ENCODE measurements at places on chromosomes 13 and 19.

- peak; percentile 54 for DNase-seq
Observed at GRCh38 chr13:94656766-94657165, 55.1 kb downstream of the GPR180 start.

GRCh38 chr13:50275392-50276063, 260.3 kb downstream of the KCNRG start:
- DNase-seq, result no peak

GRCh38 chr19:14333101-14333871, 48.0 kb upstream of the ADGRE5 start:
- peak; percentile 90 for DNase-seq

- no peak for DNase-seq
Observed at GRCh38 chr13:69579351-69579750, 528.3 kb upstream of the ATXN8OS start.

GRCh38 chr19:55146078-55146704, 2.8 kb downstream of the TNNT1 start:
- peak; percentile 86 for DNase-seq

DNA sequence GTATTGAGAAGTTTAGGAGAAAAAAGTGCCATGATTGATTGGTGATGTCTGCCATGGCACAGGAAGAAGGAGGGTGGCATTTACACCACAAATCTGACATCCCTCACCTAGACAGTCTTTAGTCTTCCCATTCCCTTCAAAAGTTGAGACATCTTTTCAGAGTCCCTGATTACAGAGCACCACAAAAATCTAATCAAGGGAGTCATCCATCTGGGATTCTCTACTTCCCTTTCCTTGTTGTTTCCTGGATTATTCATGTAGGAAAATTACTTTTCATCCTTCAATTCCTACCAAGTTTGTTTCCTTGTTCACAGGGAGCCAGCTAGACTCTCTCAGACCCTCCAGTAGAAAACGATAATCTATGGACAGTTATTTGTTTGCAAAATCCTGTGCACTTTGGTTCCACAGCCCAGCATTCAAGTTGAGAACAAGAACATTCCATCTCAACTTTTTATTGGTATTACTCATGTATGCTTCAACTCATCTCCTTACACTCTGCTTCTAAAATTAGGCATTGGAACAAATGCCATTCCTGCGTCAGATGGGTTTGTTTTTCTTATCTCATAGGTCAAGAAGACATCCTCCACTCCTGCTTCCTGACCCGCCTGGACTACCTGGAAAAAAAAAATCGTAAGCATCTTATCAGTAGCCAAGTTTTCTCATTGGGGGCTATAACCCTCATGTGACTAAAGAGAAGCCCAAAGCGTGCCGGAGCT, 259.9 kb downstream of the FOXO1 start:
- peak; percentile 52 for DNase-seq

- peak; percentile 82 for DNase-seq
Observed at GRCh38 chr19:11457115-11457514, 21.7 kb downstream of the PRKCSH start.

- DNase-seq, result no peak
Observed at GRCh38 chr13:27962128-27962841, 6.8 kb downstream of the CDX2 start.

DNA sequence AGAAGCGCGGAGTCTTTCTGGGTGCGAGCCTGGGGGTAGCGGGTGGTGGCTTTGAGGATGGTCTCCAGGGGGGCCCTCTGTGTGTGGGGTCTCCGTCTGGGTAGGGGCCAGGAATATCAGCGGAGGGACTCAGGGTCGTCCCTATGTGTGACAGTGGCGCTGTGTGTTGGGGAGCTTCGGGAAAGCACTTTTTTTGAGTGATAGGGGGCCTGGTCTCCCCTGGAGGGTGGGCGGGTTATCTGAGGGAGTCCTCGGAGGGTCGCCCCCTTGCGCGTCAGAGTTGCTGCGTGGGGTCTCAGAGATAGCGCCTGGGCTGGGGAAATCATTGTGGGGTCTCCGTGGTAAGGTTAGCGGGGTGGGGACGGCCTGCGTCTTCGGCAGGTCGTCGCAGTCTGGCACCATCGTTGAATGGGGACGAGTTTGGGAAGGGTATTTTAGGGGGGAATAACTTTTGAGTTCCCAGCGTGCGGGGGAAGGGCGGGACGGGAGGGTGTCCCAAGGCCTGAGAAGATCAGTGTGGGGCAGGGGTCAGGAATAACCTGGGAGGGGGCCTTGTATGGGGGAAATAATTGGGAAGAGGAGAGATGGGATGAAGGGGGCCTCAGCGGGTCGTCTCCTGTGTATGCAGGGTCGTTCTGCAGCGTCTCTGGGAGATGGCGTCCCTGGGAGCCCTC, 857 bp downstream of the IER2 start:
- DNase-seq, result peak; percentile 74
